ENCODE measurements at places on chromosomes 12 and 14.

- DNase-seq: no peak
Measured at GRCh38 chr12:70849265-70849960, 71.1 kb downstream of the PTPRR start.

DNA sequence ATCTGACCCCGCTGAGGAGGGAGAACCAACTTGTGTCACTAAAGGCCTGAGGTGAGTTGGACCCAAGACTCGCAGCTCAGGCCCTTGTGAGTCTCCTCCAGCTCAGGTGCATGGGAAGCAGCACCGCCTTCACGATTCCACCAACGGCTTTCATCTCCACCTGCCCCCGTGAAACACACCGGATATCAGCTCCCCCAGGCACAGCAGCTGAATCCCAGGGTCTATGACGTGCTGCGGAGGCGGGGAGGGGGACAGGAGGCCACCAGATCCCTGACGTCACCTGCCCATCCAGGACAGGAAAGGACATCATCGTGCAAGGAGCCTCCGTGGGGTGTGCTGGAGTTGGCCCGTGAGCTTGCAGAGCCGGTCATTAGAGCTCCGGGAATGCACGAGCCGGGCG is 18.5 kb upstream of the SFSWAP start:
- no peak for DNase-seq

DNA sequence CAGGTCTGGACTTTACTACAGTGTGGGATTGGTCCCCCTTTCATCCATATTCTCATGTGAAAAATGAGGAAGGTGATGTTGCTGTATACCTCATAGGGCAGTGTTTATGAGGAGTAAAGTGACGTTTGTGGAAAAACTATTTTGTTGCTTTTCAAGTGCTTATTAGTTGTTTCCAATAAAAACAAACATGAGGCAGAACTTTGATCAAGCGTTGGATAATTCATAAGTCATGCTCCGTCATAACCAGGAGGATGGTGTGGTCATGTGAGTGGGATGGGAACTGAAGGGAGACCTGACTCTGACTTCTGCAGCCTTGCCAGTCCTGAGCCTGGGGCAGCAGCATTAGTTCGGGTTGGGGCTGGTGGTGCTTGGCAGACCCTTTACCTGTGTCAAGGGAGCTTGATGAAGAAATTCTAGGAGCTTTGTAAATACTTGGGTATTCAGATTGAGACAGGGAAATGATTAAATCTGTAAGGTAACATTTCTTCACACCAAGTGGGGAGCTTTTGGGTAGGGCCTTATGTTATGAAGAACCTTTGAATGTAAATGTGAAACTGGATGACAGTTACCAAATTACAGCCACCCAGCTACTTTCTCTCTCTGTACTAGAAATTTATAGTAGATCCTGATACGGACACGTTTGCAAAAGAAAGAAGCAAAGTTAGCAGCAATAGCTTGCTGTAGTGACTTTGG is 462.4 kb upstream of the RGS6 start:
- no peak for DNase-seq

- no peak for DNase-seq
Measured at GRCh38 chr12:27869567-27869966, 89.5 kb upstream of the MANSC4 start.

- no peak for DNase-seq
Measured at GRCh38 chr12:31518680-31519227, 72.2 kb downstream of the DENND5B start.

GRCh38 chr12:106867651-106868050 is 88.1 kb upstream of the TMEM263 start:
- no peak for DNase-seq

- DNase-seq: no peak
Measured at GRCh38 chr12:103093499-103094106, 136.1 kb downstream of the ASCL1 start.

DNA sequence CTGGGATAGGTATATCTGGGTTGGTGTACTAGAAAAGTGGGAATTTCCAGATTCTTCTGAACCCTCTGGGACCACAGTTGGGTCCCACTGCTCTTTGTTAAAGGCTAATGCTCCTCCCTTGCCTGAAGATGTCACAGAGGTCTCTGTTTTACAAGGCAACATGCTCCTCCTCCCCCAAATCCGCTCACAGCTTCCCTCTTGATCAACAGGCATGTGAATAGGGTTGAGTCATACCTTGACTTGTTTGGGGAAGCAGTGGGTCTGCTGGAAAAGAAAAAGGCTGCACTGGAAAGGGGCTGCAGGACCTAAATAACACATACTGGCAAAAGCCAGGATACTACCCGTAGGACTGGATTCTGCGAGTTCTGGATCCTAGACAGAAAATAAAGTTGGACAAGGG is 165.4 kb upstream of the TMEM260 start:
- DNase-seq: no peak

- no peak for DNase-seq
Measured at GRCh38 chr12:118136559-118137003, 657 bp downstream of the PEBP1 start.

DNA sequence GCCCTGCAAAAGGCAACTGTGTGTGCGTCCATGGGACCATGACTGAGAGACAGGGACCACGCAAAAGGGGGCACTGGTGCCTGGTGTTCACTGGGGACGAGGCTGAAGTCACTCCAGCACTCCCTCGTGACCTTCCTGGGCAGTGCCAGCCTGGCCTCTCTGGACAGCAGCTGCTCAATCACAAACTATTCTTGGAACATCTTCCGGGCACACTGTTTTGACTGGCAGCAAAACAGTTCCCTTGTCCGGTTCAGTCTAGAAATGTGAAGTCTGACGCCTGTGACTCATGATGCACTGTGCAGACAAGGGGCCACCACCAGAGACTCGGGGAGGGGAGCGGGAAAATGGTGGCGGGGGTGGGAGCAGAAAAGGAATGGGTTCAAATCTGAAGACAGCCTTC is 20.8 kb downstream of the SNRNP35 start:
- no peak for DNase-seq

DNA sequence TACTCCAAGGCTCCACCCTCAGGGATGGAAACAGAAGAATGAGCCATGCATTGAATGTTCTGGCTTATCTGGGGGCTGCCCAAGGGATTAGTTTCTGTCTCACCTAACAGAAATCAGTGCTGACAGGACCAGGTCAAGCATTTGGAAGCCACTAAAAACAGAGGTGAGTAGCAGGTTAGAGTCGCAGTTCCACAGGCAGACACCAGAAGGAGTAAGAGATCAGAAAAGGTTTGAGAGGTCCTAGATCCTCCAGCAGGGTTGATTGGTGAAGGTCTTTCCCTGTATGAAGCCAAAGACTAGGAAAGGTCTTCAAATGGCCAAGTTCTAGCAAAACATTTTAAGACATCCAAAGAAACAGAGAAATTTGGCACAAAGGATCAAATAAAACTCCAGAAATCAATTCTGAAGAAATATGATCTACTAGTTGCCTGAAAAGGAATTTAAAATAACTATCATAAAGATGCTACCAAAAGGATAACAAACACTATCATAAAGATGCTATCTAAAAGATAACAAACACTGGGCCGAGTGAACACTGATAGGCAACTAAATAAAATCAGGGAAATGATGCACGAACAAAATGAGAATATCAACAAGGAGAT is 19.5 kb upstream of the TTC9 start:
- DNase-seq: no peak

- no peak for DNase-seq
Measured at GRCh38 chr14:64324461-64324860, 30.3 kb upstream of the ESR2 start.

- DNase-seq: no peak
Measured at GRCh38 chr12:13288937-13289652, 92.6 kb downstream of the EMP1 start.

GRCh38 chr12:110697236-110697635 is 8.3 kb upstream of the HVCN1 start:
- no peak for DNase-seq

DNA sequence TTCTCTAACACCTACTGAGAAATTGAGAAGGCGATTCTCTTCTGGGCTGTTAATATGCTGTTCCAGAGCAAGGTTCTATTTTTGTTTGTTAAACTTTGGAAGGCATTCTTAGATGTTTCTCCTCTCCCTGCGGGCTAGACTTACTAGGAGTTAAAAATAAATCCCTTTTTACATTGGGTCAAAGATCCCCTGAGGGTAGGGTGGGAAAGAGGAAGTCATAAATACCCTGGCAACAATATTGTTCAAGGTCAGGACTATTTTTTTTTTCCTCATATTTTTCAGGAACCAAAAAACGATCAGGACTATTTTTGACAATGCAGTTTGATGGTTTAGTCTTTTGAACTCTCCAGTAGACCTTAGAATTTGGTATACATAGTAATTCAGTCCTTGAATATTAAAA is 12.0 kb upstream of the SLC2A14 start:
- DNase-seq: no peak

GRCh38 chr14:54564071-54564867 is 2.7 kb upstream of the SAMD4A start:
- DNase-seq: no peak

DNA sequence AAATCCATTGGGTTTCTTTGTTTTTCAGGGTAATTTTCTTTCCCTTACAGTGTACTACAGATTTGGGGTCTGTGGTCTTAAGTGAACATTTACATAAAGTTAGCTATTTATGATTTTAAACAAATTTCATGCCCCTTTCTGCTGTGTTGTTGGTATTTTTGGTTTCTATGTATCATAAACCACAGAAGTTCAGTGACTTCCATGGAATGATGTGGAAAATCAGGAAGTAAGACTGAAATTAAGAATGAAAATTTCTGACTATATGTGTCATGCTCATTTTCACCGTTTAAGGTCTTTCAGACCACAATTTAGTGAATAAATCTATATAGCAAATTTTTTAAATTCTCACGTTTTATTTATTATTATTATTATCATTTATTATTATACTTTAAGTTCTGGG is 31.7 kb downstream of the ETV6 start:
- DNase-seq: no peak

GRCh38 chr12:59823567-59823966 is 227.7 kb downstream of the SLC16A7 start:
- no peak for DNase-seq

GRCh38 chr14:85531587-85532373 is 1.8 kb downstream of the FLRT2 start:
- DNase-seq: no peak

DNA sequence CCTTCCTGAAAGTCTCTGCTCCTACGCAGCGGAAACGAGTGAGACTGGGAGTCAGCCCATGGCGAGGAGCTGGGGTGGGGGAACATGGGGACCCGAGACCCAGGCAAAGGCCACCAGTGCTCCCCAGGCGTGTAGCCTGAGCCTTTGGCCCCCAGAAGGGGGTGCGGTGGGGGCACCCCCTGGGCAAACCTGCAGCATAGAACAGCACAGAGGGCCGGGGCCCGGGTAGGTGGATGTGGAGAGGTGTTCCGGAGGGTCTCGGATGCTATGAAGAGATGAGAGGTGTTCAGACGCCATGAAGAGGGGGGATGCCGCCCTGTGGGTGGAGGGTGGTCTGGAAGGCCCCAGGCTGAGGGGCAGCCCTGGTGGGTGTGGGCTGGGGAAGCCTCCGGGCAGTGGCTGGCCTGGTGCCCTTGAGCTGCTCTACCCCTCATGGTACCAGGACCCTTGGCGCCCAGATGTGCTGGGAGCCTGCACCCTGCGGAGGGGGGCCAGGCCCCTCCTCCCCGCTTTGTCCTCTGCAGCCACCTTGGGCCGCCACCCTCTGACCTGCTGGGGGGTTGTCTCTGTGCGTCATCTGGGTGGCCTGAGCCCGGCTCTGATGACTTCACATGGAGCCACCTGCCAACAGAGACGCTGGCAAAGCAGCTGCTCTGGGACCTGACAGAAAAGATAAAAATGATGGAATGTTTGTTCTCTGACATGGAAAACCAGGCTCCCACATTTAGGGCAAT is 83.4 kb downstream of the KIF26A start:
- DNase-seq: no peak
